ENCODE measurements at places on chromosomes 13 and 19. TPM values are rescaled to one million over a fixed set of nuclear protein-coding genes. Genes with fewer than 3 reads are reported as not detected.

GRCh38 chr19:18488838-18489626, 32.8 kb downstream of the ELL start:
- H3K27ac ChIP-seq: peak overlapping the region; percentile 31
- no peaks in the 10 kb centered on the region for H3K36me3 ChIP-seq
- no peak for DNase-seq
- H3K4me1 ChIP-seq: peaks cover 81% of the 10 kb centered on the region
- no peak overlapping the region for H3K4me3 ChIP-seq

GRCh38 chr19:50861496-50862286, 7.0 kb downstream of the KLK3 start:
- H3K4me1 ChIP-seq: no peaks in the 10 kb centered on the region
- no peak overlapping the region for H3K4me3 ChIP-seq
- no peak for DNase-seq
- H3K36me3 ChIP-seq: no peaks in the 10 kb centered on the region
- H3K27ac ChIP-seq: no peak overlapping the region

GRCh38 chr19:30665449-30665848, 293.3 kb downstream of the ZNF536 start:
- H3K4me3 ChIP-seq: no peak overlapping the region
- no peak overlapping the region for H3K27ac ChIP-seq
- no peak for DNase-seq
- no peaks in the 10 kb centered on the region for H3K27me3 ChIP-seq
- peaks cover 22% of the 10 kb centered on the region for H3K4me1 ChIP-seq

DNA sequence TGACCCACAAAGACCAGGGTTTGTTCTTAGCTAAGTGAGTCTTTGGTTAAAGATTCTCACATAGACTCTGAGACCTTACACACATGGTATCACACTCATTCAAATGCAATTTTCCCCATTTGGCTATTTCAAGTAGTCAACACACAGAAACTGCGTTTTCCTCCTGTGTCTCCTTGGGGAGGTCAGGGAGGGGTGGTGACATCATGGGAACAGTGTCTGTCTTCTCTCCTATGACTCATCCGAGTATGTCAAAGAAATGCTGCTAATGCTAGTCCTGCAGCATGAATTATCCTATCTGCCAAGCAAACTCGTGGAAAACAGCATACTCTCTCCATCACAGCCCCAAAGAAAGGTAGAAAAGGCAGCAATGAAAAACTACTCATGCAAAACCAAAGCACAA, 100.2 kb downstream of the ENOX1 start:
- no peak for DNase-seq
- peaks cover 47% of the 10 kb centered on the region for H3K4me1 ChIP-seq
- no peaks in the 10 kb centered on the region for H3K36me3 ChIP-seq
- peak overlapping the region; percentile 79 for H3K27ac ChIP-seq
- no peak overlapping the region for H3K4me3 ChIP-seq

DNA sequence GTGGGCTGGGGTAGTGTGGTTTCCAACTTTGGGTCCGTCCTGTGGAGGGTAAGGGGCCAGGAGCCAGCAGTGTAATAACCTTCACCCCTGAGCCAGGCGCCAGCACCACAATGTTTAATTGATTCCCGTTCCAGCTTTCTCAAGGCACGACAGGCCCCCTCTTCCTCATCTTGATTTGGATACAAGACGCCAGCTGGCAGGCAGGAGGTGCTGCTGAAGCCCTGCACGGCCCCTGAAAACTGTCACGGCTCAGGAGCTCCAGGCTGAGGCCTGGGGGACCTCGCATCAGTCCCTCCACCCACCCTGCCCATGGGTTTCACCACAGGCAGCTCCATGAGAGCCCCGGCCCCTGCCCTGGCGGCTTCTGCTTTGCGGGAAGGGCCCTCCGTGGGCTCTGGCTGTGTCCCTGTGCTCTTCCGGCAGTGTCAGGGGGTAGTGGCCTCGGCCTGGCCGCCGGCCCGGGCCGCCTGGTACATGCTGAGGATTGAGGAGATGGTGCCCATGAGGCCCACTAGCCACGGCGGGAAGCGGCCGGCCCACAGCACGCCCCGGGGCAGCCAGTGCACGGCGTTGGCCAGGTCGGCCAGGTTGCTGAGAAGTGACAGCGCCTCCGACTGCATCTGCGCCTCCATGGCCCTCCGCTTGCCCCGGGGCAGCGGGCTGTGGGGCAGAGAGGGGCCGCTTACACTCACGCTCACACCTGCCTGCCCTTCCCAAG, 11.9 kb downstream of the PEX11G start:
- peaks cover 7% of the 10 kb centered on the region for H3K36me3 ChIP-seq
- no peaks in the 10 kb centered on the region for H3K4me1 ChIP-seq
- no peak overlapping the region for H3K4me3 ChIP-seq
- no peak for DNase-seq

DNA sequence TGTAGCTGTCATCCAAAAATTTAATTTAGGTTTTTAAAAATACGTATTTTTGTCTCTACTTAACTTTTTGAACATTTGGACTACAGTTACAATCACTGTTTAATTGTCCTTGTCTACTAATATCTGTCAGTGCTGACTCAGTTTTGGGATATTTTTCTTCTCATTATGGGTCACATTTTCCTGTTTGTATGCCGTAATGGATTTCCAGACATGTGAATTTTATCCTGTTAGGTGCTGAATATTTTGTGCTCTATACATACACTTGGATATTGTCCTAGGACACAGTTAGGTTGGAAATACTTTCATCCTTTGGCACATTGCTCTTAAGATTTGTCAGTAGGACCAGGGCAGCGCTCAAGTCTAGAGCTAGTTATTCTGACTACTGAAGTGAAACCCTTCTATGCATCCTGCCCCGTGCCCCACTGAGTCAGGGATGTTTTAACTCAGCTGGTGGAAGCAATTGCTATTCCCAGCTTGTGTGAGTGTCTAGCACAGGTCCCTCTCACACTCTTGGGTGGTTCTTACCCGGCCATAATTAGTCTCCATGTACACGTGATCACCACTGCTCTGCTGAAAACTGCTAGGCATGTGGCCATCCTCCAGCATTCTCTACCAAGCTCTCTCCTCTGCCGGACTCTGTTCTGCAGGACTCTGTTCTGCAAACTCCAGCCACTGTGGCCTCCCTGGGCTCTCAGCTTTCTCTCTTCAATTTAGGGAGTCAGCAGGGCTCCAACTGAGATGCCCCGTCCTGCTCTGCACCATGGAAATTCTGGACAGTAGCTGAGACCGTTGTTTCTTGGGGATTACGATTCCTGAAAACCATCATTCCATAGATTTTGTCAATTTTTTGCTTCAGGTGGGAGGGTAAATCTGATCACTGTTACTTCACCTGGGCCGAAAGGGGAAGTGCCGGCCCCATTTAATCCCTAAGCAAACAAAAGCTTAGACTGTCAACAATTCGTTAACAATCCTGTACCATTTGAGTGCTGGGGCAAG, 11.1 kb downstream of the PROZ start:
- peaks cover 29% of the 10 kb centered on the region for H3K36me3 ChIP-seq
- H3K27ac ChIP-seq: no peak overlapping the region
- no peak for DNase-seq
- no peak overlapping the region for H3K4me3 ChIP-seq
- H3K27me3 ChIP-seq: no peaks in the 10 kb centered on the region
- H3K4me1 ChIP-seq: no peaks in the 10 kb centered on the region

DNA sequence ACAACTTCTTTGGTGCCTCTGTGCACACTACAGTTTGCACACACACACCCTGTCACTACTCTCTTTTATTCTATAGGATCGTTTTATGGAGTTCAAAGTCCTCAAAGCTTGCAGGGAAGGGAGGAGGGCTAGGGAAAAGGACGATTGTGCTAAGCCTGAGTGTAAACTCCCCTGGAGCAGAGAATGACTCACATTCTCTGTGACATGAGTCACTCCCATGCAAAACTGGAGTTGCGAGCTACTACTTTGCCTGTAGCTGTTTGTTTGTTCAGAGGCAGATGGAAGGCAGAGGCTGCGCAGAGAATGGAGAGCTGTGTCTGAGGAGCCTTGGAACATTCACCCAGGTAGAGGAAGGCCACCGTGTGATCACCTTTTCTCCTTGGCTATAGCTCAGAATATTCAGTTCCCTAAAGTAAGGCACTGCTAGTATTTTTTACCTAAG, 80.5 kb upstream of the MBNL2 start:
- no peaks in the 10 kb centered on the region for H3K36me3 ChIP-seq
- H3K27me3 ChIP-seq: no peaks in the 10 kb centered on the region
- no peak overlapping the region for H3K27ac ChIP-seq
- DNase-seq: no peak

GRCh38 chr13:39106216-39107005, 68.2 kb downstream of the NHLRC3 start:
- DNase-seq: no peak
- H3K36me3 ChIP-seq: no peaks in the 10 kb centered on the region
- H3K27ac ChIP-seq: no peak overlapping the region

DNA sequence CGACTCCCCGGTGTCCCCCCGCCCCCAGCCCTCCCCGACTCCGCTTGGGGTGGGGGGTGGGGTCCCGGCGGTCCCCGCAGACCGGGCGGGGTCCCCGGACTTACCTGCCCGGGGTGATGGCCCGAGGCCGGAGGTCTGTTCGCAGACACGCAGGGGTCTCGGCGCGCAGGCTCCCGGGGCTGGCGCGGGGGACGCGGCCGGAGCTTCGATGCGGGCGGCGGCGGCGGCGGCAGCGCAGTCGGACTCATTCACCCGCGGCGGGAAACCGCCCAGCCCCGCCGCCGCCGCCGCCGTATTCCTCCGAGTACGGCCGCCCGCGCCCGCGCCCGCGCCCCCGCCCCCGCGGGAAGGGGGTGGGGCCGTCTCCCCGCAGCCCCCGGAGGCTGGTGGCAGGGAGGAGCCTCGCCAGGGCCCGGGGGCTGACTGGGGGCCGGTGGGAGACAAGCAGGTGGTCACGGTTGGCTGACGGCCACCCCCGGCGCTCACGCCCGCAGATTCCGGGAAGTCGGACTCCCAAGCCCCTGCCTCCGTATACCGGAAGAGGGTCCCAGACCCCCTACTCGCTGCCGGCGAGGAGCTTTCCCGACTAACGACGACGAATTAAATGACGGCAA, at the start of gene C2CD4C:
Gene C2CD4C, minus strand, starts transcription at position 246 of the 614 bp plus-strand sequence. CDS start 786 bp downstream, outside the sequence.
- H3K27me3 ChIP-seq: peaks cover 75% of the 10 kb centered on the region
- peaks cover 35% of the 10 kb centered on the region for H3K4me1 ChIP-seq
- no peak for DNase-seq
- peak within 1 kb of the TSS; percentile 54 for H3K4me3 ChIP-seq

DNA sequence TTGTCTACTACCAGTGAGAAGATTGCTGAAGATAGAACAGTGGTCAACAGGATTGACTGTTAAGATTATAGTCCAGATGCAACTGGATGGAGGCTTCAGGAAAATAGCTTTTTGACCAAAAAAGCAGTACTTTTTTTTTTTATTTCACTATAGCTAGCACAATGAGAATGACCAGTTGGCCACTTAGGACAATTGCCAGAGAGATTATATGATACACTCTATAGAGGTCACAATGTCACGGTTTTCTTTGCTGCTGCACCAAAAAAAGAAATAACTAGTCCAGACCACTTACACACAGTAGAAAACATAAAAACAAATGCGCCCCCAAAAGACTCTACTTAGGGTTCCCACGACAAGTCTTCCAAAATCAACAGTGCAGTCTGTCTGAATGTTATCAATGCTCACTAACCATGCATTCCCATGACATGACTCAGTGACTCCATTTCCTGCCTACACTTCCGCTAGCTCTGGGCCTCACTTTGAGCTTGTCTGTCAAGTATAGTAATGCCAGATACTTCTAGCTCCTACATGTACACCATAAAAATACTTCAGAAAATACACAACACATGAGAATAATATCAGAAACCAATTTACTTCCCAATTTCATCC, 209.1 kb upstream of the STARD13 start:
- H3K4me3 ChIP-seq: no peak overlapping the region
- no peaks in the 10 kb centered on the region for H3K27me3 ChIP-seq
- peaks cover 9% of the 10 kb centered on the region for H3K4me1 ChIP-seq
- no peak overlapping the region for H3K27ac ChIP-seq
- DNase-seq: no peak
- H3K36me3 ChIP-seq: no peaks in the 10 kb centered on the region

DNA sequence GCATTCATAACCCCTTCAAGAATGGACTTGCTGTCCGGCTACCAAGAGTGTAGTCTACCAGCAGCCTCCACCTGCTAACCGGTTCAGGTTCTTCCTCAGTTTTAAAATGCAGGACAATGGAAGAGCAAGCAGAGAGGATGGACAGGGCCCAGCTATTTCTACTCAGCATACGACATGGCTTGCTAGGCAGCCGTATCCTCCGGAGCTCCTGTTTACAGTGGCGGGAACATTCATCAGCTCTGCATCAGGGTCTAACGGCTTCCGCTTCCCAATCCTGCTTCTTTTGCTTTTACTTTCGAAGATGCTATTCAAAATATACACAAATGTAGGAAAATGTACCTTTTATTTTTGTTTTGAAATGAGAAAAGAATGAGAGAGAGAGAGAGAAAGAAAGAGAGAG, 118.5 kb downstream of the TRPC4 start:
- H3K27me3 ChIP-seq: no peaks in the 10 kb centered on the region
- no peaks in the 10 kb centered on the region for H3K36me3 ChIP-seq
- H3K27ac ChIP-seq: no peak overlapping the region
- no peaks in the 10 kb centered on the region for H3K4me1 ChIP-seq

DNA sequence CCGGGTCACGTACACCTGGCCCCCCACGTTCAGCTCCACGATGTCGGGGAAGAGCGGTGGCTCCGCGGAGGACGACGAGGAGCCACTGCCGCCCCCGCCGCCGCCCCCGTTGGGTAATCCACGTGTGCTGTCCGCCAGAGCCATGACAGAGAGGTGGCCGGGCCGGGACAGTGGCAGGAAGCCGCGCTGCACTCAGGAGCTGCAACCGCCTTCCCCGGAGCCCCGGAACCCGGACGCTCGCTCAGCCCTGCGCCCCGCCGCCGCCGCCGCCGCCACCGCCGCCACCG, 257 bp downstream of the KCTD12 start:
- H3K4me1 ChIP-seq: peaks cover 45% of the 10 kb centered on the region
- H3K27me3 ChIP-seq: no peaks in the 10 kb centered on the region
- DNase-seq: no peak
- peak overlapping the region; percentile 89 for H3K4me3 ChIP-seq
- H3K27ac ChIP-seq: peak overlapping the region; percentile 90

Gene JOSD2
- 31.3 TPM for total RNA-seq

Gene THAP8
- 21.3 TPM for total RNA-seq

Gene NEK5
- 0.17 TPM for total RNA-seq

Gene SLITRK5
- total RNA-seq: 0.45 TPM

Gene FCHO1
- total RNA-seq: 2.1 TPM

Gene ZNF560
- not detected for total RNA-seq

Gene SLITRK6
- total RNA-seq: 3.0 TPM

Gene PSG2
- not detected for total RNA-seq

Gene KLF1
- total RNA-seq: not detected

Gene IL17D
- 9.9 TPM for total RNA-seq

Gene B3GNT3
- total RNA-seq: 0.84 TPM

Gene PRTN3
- not detected for total RNA-seq

Gene TEX29
- total RNA-seq: not detected

All from esophagus muscularis mucosa (tissue), 4 donors.